Forelimb muscle (tissue), 1 donor: ENCODE measurements at places on chromosomes 7 and 10. TPM values are rescaled to one million over a fixed set of nuclear protein-coding genes. Genes with fewer than 3 reads are reported as not detected.

The NRAP gene
- polyA plus RNA-seq, result 31.5 TPM

The CPA2 gene
- polyA plus RNA-seq, result 0.49 TPM

The NAT16 gene
- not detected for polyA plus RNA-seq

The BEND7 gene
- polyA plus RNA-seq, result 7.8 TPM

DNA sequence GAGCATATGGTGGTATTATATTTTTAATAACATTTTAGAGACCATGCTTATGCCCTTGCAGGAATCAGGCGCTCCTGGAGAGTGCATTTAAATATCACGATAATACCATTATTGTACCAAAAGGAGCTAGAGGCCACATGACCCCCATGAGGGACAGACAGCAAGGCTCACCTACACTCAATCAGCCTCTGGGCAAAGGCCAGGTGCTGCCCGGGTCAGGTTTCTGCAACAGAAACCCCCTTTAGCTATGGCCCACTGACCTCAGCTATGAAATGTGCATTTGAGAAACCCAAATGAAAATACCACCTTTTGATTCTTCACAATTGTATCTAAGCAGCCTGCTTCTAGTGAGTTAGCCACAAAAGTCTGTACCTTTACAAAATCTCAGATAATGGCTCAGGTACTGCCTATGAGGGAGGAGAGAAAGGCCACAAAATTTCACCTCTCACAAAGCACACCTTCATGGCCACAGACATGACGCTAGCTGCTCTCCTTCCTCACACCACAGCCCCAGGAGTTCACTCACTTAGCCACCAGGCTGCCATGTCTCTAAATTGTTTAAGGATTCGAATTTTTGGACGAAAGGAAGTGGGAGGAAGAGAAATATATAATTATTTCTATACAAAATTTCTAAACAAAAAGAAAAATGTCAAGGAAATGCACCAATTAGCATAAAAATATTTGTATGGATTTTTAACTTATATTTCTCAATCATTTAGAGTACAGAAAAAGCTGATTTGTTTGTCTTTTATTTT is 79.9 kb downstream of the GLI3 start:
- DNase-seq, result no peak

The WDFY4 gene
- 3.7 TPM for polyA plus RNA-seq

- no peak for DNase-seq
Observed at GRCh38 chr10:112912410-112912928, 37.6 kb upstream of the TCF7L2 start.

DNA sequence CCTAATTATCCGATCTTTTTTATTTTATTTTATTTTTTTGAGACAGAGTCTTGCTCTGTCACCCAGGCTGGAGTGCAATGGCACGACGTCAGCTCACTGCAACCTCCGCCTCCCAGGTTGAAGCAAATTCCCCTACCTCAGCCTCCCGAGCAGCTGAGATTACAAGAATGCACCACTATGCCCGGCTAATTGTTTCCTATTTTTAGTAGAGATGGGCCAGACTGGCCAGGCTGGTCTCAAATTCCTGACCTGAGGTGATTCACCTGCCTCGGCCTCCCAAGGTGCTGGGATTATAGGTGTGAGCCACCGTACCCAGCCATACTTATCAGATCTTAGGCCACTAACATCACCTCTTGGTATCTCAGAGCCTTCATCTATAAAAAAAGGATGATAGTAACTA is 4.9 kb downstream of the SLC25A13 start:
- DNase-seq, result no peak

GRCh38 chr7:124338861-124339260 is 306.0 kb upstream of the TMEM229A start:
- no peak for DNase-seq

GRCh38 chr10:74766501-74766900 is 59.9 kb upstream of the KAT6B start:
- DNase-seq, result no peak

The HERC4 gene
- 32.1 TPM for polyA plus RNA-seq

The MEOX2 gene
- polyA plus RNA-seq, result 52.5 TPM

The PLEKHS1 gene
- 0.05 TPM for polyA plus RNA-seq

DNA sequence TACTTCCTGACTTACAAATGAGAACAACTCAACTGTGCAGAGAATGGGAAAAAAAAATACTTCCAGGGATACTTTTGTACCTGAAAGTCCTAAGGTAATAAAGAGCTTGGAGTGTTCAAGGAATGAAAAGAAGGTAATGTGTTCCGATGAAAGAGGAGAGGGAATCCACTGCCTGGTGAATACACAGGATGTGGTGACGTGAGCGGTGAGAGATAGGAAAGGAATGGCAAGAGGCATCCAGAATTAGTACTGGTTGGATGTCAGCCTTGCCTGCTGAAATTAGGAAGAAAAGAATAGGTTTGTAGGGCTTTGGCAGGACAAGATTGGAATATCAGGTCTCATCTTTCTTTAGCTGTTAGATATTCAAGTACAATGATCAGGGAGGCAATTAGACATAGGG is 347.7 kb downstream of the POM121L12 start:
- DNase-seq, result no peak

GRCh38 chr7:79298145-79298760 is 155.2 kb downstream of the MAGI2 start:
- DNase-seq, result no peak

The SMKR1 gene
- polyA plus RNA-seq, result 0.14 TPM

DNA sequence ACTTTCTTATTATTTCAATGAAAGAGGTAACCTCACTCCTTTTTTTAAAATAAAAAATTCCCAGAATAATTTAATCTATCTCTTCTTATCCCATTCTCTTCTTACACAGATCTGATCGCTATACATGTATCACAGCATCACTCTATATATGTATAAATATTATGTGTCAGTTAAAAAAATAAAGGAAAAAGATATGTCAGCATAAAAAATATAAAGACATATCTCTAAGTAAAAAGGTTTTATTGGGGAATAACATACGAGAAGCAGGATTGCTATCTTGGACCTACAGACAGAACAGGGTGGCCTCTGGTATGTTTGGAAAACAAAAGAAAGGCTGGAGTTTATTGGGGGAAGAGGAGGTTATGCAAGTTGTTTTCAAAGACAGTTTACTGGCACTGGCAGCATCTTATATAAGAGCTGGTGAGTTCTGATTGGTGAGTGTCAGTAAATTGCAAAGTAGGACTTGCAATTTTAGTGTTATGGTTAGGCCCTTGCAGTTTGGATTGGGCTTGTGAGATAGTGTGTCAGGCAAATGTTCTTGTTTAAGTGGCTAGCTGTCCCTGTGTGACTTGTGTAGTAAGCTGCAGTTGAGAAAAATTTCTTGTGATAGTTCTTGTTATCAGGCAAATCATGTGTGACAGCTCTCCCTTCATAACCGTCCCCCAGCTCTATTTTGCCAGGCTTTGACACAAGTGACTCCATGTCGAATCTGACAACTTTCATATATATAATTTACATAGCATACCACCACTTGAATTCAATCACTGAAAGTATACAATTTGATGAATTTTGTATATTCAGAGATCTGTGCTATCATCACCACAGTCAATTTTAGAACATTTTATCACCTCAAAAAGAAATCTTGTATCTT is 118.2 kb downstream of the HBP1 start:
- no peak for DNase-seq

DNA sequence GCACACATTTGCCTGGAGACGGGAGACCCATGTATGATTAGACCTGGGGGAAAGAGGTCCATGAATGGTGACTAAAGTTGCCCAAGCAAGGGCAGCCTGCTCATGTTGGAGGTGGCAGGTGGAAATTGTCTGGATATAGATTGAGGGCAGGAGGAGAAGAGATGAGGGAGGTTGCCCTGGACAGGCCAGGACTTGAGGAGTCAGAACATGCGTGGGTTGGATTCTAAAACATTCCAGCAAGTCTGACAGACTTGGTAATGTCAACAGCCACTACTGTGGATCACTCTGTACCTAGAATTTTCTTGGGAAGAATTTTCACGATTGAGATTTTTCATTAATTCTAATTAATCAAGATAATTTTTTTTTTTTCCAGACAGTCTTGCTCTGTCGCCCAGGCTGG is 19.1 kb upstream of the SVOPL start:
- DNase-seq, result no peak

DNA sequence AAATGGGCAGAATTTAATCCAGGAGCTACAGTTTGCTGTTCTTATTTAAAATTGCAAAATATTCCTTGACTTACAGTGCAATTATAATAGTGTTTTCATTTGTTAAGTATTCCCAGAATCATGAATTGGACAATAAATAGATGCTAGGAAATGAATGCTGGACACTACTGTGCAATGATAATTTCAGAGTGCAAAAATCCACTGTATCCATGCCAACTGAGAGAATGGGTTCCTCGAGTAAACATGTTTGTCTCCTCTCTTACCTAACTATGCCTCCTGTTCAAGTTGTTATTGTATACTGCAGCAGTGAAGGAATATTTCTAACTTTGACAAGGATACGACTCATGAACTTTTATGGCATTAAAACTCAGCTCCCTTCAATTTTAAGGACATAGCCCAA is 1396.3 kb downstream of the GATA3 start:
- DNase-seq, result no peak

- DNase-seq, result no peak
Observed at GRCh38 chr10:71033396-71033980, 145.1 kb upstream of the PCBD1 start.

The ZNF503 gene
- 10.8 TPM for polyA plus RNA-seq

DNA sequence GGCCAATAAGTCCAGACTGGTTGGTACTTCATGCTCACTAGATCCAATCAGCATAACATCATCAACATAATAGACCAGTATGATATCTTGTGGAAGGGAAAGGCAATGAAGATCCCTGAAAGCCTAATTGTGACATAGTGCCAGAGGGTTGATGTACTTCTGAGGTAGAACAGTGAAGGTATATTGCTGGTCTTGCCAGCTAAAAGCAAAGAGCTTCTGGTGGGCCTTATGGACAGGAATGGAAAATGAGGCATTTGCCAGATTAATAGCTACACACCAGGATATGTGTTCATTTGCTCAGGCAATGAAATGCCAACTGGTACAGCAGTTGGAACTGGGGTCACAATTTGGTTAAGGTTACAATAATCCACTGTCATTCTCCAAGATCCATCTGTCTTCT is 156.4 kb downstream of the HTR7 start:
- DNase-seq, result no peak

DNA sequence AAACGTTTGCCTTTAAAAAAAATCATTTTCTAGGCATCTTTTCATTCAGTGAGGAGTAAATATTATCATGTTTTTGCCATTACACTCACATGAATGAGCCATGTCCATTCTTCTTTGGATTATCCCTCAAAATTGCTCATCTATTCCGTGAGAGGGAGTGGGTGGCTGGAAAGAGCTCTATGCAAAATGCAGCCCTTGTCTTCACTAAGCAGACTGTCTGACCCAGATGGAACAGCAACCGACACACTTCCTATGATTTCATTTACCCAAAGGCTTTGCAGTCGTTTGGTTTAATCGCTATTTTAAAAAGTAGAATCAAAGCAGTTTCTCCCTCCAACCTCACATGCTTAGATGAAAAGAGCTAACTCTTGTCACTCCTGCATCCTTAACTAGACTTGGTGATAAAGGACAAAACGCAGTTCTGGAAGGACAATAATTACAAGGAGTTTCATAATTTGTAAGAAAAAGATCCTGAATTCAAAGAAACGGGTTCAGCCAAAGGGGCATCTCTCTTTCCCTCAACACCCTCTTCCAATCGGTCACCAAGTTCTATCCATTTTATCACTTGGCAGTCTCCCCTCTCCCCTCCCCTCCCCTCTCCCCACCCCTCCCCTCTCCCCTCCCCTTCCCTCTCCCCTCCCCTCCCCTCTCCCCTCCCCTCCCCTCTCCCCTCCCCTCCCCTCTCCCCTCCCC is 198.1 kb upstream of the STK17A start:
- no peak for DNase-seq

The RASA4B gene
- 20.7 TPM for polyA plus RNA-seq

DNA sequence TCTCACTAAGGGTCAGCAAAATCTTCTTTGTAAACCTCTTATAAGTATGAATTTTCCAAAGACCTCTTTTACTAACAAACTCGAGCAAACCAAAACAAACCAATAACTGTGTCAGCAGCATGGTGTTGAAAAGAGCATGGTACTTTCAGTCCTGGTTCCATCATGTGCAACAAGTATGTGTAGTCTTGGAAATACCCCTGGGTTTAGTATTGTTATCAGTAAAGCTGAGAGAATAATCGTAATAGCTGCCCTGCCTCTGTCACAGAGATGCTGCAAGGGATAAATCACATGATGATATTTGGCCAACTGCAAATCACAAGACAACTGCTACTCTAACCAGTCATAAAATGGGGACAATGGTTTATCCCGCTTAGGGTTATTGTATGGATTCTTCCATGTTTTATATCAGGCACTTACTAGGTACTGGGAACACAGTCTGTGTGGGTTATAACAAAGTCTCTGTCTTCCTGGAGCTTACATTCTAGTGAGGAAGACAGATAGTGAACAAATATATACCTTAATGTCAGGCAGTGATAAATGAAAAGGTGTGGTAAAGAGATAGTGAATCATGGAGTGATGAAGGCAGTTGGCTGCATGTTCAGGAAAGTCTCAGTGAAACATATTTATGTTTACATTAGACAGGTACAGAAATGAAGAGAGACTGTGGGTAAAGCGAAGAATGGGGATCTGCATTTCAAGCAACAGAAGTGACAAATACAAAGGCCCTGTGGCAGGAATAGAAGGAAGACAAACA is 60.5 kb upstream of the C10orf90 start:
- DNase-seq, result no peak

The FAM53B gene
- 27.6 TPM for polyA plus RNA-seq

GRCh38 chr10:121927318-121927840 is 452 bp downstream of the ATE1 start:
- DNase-seq, result no peak

DNA sequence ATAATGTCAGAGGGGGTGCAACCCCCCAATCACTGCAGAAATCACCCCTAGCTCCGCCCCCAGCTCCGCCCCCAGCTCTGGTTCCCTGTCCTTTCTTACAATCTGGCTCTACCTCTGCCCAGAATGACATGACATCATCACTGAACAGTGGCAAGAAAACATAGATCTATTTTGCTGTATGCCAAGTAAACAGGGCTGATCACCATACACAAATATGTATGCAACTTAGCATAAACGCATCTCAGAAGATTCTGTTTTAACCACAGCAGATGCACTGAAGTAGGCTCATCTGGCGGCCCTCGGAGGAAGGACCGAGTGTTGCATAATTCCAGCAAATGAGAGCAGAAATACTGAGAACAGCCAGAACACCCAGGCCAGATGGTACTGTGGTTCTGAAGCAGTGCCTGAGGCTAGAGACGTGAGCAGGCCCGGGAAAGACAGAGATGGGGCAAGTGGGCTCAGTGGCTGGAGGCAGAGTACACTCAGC is 293.3 kb upstream of the KLF14 start:
- no peak for DNase-seq

The PIP gene
- polyA plus RNA-seq, result not detected

DNA sequence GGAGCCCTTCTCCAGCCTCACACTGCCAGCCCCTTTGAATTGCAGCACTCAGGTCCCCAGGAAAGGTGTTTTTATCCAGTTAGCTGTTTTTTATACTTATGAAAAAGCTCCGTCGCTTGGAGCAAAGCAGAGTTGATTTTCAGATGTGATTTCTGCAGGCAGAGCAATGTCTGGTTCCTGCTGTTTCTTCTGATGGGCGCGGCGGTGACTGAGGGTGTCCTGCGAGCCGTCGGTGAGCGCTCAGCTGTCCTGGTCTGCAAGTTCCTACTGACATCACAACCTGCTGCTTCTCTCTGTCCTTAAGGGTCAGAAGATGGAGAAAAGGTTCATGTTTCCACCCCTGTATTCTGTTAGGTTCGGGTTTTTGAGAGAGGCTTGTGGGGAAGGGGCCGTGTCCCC is 109.6 kb upstream of the FAM20C start:
- no peak for DNase-seq
